Hepatic stellate cell (primary cell): ENCODE measurements at places on chromosomes 13 and 19.

DNA sequence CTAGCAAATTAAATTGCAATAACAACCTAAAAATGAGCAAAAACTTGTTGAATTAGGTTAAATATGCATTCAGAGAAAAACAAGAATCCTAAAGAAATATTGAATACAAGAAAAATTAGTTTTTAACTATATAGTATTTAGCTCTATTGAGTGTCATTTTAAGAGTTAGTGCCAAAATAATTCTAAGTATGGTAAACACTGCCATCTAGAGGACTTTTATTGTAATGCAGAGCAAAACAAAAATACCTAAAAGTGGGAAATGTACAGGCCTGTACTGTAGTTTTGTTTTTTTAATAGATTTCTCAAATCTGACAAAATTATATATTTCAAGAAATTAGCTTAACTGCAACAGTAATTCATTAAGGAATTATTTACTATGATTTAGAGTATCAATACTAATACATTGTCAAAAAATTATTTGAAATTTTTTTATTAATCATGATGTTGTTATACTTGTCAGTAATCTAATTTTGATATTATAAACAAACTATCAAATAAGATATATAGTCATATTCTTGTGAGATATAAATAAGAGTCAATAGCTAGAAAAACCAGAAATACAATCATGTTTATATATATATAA lies 8.2 kb upstream of the PCDH9 start:
- no peak for DNase-seq

DNA sequence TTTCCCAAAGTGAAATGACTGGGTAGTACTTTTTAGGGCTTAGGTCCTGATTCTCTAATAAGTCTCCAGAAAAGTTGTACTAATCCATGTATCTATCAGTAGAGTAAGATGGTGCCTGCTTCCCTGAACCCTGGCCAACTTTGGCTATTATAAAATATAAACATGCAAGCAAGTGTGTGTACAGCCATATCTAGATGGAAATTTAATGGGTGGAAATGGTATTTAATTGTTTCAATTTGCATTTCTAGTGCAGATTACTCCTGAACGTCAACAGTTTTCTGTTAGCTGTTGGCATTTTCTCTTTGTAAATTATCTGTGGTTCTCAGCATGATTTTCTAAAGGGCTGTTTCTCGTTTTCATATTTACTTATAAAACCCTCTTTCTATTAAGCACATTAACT lies 187.1 kb upstream of the RNF113B start:
- no peak for DNase-seq

GRCh38 chr13:112977525-112977924 lies 8.5 kb downstream of the MCF2L start:
- no peak for DNase-seq

GRCh38 chr13:39876258-39876657 lies 220.8 kb downstream of the COG6 start:
- peak; percentile 60 for DNase-seq

DNA sequence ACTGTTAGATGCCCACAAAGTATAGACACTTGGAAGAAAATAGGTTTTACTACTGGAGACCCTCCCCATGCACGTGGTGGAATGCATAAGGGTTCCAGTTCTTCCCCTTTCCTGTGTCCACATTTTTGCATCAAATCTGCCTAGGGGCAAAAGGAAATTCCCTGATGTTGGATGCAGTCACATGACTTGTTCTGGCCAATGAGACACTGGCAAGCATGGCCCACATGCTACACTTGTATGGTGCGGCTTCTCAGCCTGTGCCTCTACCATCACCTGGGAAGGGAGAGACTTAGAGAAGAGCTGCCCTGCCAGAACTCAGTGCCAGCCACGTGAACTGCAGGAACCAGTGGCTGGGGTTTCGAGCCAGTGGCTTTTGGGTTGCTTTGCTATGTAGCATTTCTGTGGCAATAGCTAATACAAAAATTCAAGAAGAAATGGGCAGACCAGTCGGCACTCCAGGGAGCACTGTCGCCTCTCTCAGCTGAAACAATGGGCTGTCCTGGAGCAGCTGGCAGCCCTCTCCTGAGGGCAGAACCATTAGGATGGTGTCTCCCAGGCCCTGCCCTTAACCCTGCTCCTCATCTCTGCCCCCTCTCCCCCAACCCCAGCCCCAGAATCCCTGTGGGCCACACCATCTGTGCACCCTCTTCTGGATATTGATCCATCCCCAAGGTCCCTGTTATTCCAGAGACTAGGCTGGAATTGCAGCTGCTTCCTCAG lies 634.0 kb downstream of the UQCRFS1 start:
- DNase-seq = no peak

DNA sequence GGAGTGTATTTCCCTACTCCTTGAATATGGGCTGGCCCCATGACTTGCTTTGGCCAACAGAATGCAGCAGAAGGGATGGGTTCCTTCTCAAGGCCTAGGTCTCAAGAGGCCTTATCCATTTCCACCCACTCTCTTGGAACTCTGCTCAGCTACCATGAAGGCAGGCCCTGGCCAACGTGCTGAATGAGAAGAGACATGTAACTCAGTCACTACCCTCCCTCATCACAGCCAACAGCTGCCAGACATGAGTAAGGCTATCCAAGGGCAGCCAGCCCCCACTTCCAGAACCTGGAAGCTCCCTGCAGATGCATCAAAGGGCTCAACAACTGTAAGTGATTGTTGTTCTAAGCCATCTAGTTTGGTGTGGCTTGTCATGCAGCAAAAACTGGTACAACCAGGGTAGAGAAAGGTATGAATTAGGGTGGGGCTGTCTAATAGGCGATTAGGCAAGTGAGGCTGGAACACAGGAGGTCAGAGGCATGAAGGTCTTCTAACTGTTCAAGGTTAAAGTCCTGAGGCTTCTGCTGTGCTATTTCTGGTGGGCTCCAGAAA lies 1.4 kb upstream of the RASL11A start:
- no peak for DNase-seq

DNA sequence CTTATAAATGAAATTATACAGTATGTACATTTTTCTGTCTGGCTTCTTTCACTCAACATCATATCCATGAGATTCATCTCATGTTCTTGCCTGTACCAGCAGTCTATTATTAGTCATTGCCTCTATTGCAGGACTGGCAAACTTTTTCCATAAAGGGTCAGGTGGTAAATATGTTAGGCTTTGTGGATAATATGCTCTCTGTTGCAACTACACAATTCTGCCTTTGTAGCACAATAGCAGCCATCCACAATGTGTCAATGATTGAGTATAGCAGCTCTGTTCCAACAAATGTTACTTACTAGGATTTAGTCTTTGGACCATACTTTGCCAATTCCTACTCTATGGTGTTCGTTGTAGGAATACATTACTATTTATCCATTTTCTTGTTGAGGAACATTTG lies 304.4 kb downstream of the DCT start:
- no peak for DNase-seq

- DNase-seq = no peak
These were observed 56.6 kb upstream of the USE1 start for GRCh38 chr19:17158584-17158983.

DNA sequence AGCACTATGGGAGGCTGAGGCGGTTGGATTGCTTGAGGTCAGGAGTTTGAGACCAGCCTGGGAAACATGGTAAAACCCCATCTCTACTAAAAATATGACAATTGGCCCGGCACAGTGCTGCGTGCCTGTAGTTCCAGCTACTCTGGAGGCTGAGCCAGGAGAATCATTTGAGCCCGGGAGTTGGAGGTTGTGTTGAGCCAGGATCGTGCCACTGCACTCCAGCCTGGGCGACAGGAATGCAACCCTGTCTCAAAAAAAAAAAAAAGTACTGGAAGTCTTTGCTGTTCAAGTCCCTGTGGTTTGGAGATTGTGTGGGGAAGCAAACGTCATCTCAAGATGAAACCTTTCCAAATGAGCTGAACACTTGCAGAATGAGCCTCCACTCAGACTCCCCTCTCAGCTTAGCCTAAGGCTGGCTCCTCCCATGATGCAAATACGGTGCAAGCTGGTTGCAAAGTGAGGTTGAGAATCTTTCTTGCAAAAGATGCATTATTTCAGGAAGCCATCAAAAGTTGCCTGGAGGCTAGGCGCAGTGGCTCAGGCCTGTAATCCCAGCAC lies 46.2 kb downstream of the MYO9B start:
- DNase-seq = no peak

DNA sequence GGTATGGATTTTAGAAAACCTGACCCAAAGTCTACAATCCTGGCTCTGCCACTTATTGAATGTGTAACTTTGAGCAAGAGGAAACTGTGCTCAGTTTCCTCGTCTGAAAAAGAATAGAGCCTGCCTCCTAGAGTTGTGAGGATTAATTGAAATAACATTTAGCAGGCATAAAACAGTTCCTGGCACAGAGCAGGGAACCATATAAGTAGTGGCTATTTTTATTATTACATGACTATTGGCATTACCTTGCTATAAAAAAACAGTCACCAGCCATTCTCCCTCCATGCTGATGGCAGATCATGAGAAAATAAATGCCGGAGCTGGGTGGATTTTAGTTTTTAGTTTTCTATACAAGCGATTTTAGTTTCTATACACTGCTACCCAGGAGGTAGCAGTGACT lies 5.8 kb downstream of the DOCK9 start:
- DNase-seq = no peak

- no peak for DNase-seq
These were observed 4.4 kb downstream of the SPC24 start for GRCh38 chr19:11151181-11151580.

DNA sequence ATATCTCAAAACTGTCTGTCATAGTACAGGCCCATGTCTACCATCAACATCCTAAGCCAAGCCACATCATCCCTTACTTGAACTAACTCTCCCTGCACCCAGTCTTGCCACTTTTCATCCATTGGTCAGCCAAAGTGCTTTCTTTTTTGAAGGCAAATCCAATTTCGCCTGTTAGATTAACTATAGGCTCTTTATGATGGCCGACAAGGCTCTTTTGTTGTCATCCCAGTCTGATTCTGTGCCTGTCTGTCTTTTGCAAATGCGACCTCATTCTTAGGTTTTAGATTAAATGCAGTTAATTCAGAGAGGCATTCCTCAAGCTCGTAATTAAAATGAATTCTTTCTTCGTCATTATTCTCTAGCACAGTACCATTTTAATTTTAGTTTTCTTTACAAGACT lies 148.3 kb downstream of the HS6ST3 start:
- no peak for DNase-seq

- peak; percentile 89 for DNase-seq
These were observed at the start of gene ZNF473 for GRCh38 chr19:50025794-50026549. Gene ZNF473, plus strand, starts transcription at chr19:50026005. Its CDS starts 5,078 bp downstream, at chr19:50031083.

DNA sequence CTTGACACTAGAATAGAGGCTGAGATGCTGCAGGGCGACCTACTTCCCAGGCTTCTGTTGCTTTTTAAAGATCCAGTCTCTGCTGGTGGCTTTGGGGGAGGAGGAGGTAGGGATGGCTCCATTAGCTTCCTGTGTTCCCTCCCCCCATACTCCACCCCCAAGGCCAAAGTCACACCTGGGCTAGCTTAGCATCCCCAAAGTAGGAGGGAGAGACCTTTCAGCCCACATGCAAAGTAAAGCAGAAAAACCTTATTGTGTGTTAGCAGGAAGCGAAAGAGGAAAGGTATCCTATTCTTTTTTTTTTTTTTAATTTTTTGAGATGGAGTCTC lies 3.2 kb upstream of the TNPO2 start:
- DNase-seq = no peak

DNA sequence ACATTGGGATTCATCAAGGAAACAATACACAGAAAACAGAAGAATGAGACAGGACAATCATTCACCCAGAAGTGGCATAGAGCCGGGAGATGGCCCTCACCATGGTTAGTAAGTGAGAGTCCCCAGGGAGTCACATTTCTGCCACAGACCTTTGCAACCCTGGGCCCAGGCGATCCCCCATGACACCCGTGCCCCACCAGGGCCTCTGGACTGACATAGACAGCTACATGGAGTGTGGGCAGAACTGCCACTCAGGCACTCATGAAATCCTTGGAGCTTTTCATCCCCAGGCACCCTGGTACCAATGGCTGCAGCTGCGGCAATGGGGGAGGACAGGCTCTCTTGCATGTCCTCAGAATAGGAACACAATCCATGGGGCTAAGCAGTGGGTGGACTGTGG lies 174.5 kb upstream of the TRPC4 start:
- DNase-seq = no peak

DNA sequence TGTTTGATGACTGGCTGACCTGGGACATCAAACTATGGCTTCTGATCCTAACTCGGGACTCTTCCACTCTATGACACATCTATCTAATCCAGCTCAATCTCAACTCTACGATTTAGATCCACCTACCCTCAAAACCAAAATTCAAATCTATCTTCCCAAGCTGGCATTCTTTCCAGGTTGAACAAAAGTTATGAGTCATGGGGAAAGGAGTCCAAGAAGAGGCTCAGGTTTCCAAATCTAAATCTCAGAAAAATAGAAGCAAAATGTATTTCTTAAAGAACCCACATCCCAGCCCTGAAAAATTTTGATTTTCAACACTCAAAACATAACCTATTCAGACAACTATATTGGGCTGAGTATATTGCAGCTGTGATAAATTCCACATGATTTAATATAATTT lies 143.9 kb upstream of the IPO5 start:
- no peak for DNase-seq

DNA sequence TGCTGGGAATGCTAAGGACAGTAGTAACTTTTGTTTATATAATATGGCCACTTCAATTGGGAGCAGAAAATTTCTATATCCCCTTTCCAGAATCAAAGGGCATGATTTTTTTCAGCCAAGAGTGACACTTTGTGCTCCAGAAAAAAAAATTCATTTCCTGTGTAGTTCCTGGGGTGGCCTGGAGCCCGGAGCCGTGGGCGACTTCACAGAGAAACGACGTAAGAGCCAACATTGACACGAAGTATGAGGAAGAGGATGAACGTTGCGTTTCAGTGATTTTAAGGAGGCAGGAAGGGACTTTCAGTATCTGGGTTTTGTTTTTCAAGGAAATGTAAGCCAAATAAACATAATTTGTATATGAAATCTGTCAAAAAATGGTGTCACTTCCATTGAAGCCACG lies 187.6 kb downstream of the STK24 start:
- DNase-seq = no peak

DNA sequence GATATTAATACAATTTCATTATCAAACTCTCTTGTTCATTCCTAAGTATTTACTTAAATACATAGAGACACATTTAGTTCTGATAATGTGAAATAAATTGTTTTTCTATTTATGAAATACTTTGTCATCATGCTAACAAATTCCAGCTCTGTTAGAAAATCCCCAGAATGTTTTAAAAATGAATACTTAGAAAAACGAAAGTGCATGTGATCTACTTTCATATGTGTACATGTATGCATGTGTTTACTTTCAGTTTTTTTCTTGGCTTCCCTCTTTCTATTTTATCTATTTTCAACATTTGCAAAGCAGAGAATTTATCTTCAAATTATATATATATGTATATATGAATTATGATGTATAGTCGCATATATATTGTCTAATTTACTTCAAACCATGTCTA lies 1110.0 kb upstream of the PCDH20 start:
- no peak for DNase-seq

- DNase-seq = no peak
These were observed 12.0 kb downstream of the TSHZ3 start for GRCh38 chr19:31337008-31337914.

DNA sequence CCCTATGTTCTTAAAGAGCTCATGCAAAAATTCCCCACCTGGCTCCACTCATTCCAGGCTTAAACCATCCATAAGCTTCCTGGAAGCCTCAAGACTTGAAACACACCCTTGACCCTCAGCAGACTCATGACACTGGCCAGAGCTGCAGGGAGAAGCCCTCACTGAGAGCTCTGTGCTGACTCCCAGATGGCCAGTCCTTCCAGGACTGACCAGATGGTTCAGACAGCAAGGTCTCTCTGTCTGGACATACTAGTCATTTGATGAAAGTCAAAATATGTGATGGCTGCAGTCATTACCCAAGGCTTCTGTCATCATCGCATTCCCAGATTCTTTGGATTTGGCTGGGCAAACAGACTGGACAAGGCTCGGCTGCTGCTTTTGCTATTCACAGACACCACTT lies 397.4 kb downstream of the FOXO1 start:
- no peak for DNase-seq
